ENCODE measurements at places on chromosomes 4 and X.

DNA sequence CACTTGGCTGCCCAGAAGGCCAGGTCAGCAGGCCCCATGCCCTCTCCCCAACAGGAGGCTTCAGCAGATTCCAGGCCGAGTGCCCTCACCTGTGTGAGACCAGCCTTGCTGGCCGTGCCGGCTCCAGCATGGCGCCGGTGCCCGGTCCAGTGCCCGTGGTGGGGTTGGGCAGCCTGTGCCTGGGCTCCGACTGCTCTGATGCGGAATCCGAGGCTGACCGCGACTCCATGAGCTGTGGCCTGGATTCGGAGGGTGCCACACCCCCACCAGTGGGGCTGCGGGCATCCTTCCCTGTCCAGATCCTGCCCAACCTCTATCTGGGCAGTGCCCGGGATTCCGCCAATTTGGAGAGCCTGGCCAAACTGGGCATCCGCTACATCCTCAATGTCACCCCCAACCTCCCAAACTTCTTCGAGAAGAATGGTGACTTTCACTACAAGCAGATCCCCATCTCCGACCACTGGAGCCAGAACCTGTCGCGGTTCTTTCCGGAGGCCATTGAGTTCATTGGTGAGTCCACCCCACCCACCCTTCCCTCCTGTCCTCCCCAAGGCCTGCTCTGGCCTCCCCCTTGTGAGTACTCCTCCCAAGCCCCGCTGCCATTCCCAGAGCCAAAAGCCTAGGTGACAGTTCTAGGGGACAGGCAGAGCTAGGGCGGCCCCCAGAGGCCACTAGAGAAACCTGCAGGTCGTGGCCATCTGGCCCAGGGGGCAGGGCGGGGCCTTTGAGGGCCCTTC, 2.3 kb downstream of the DUSP9 start:
- DNase-seq: peak; percentile 59

GRCh38 chr4:176404621-176405020, 84.9 kb downstream of the SPCS3 start:
- no peak for DNase-seq

DNA sequence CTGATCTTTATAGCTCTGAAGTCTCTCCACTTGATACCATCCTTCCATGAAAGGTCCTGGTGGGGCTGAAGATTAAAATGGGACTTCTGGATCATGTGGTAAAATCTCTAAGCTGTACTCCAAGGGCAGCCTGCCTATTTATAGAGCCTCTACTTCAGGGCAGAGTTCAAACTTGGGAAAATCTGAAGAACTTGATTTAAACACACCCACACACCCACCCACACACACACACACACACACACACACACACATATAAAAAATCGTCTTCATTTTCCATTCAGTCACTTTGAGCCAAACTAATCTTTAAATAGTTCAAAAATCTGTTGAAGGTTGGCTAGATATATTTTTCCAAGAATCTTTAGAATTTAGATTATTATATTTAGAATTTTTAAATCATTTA, 234.9 kb upstream of the GPC4 start:
- DNase-seq: no peak

DNA sequence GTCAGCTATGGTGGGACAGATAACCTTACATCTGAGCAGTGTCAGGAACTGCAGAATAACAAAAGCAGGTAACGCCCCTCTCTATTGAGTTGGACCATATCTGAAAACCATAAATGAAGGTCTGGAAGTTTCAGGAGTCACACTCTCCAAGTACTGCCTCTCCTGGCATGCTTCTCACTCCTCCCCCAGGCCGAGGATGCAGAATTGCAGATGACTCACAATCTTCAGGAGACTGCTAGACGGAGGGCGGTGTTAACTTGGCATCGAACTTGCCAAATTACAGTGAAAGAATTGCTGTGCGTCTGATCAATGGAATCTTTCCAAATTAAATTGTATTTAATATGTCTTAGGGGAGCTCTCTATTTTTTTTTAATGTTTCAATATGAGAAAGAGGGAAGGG, 67.1 kb upstream of the TRIM2 start:
- DNase-seq: no peak

DNA sequence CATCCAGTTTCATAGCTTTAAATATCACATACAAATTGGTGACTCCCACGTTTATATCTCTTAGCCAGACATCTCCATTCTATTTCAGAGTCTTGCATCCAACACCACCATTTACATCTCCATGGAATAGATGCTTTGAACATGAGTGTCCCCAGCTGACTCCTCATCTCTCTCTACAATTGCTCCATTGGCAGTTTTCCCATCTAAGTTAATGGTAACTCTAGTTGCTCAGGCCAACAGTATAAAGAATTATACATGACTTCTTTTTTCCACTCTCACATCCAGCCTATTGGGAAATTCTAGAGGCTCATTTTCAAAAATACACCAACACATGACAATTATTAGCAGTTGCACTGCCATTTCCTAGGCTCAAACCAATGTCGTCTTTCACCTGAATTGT, 388.2 kb downstream of the STIM2 start:
- no peak for DNase-seq

GRCh38 chr4:71415491-71415890, 76.7 kb downstream of the SLC4A4 start:
- no peak for DNase-seq

DNA sequence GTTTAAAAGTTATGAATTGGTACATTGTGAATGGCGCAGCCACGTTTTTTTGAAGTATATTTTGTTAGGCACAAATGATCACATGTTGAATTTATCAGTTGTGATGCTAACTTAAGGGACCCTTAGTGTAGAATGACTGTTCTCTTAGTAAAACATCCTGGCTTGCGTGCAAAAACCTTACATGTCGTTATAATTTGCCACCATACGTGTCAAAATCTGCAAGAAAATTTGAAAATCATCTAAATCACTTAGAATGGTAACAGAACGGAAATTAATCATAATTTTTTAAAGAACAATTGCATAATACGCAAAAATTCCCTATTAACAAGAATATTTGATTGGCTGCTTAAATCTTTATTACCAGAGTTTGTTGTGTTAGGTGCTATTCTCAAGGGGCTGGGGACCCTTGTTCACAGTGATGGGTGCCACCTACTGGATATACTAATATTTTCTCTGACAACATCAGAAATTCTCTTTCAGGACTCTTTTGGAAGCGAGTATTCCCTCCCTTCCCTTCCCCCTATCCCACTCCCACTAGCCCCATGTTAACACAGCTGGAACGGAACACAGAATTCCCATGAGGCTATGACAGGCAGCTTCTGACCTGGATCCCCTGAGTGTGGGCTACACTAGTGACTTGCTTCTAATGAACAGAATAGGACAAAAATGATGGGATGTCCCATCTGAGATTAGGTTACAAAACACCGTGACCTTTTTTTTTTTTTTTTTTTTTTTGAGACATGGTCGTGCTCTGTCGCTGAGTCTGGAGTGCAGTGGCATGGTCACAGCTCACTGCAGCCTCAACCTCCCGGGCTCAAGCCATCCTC, 71.8 kb downstream of the SUPT20HL2 start:
- DNase-seq: no peak

DNA sequence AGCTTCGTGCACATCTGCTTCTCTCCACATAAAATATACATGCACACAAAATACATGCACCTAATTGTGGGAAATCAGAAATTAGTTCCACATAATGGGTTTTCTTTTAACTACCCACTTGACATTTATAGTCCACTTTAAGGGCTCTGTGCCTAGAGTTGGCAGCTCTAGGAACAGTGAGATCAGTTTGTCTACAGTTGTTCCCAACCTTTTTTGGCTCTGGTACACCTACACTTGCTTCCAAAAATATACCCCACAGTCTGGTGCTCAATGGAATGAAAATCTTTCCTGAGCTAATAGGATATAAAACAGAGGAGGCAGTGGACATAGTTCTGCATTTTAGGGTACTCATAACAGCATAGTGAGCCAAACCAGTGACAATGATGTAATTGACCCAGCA, 36.1 kb downstream of the HDAC8 start:
- no peak for DNase-seq

DNA sequence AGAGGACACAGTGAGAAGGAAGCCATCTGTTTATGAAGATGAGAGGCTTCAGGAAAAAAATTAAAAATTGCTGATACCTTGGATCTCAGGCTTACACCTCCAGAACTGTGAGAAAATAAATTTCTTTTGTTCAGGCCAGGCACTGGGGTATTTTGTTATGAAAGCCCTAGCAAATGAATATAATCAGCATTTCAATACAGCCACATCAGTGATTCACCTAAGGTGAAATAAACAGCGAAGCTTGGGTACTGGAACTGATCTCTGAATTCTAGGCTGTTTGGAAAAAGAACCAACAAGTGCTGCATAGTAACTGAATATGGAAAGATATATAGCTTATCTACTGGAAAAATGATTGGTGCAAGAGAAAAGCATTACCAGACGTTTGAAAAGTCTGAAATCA, 88.5 kb downstream of the PDS5A start:
- no peak for DNase-seq

DNA sequence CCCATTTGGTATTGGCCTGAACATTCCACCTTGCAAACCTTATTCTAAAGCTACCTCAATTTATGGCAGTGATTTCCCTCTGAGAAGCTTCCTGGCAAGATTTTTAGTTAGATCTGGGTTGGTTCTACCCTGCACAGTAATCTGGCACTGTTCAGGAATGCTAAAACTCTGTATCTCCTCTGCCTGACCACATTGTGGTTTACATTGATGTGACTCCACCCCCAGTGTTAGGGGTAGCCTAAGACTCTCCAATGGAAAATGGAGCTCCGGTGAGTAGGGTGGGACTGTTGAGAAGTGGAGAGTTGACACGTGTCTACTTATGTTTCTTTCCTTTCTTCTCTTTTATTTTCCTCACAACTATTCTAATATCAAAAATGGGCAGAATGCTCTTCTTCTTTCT, 45.4 kb downstream of the BMPR1B start:
- no peak for DNase-seq

- peak; percentile 39 for DNase-seq
Measured at GRCh38 chrX:71998836-71999509, 88.3 kb downstream of the NHSL2 start.

- no peak for DNase-seq
Measured at GRCh38 chrX:132692526-132692925, 203.7 kb upstream of the MBNL3 start.

DNA sequence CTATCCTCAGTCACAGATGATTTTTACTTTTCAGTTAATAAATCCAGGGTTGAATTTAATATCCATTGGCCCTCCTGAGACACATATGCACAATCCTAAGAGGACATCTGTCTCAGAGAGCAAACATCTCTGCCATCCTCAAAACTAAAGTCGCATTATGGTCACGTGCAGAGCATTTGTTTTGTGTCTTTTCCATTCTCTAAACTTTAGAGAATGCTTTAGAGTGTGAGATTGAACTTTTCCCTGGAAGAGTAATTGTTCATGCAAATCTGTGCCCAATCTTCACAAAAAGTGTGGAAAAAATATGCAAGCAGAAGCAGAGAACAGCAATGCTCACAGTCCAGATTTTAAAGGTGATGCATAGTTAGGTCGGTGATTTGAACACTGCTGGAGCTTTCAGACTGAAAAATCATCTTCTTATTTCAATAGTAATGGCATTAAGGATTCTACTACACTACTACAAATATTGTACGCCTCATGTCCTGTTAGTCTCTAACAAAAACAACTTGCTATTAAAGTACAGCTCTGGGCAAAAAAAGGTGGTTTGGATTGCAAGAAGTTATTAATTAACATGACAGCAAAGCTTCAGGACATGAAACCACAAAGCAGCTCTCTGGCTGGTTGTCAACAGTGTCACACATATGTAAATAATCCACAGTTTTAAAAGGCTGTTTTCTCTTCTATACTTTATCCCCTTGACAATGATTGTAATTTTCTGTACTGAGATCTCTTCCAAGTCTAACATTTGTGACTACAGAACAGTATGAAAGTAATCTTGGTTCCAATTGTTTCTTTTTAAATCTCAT, 19.9 kb downstream of the DCHS2 start:
- DNase-seq: no peak

- DNase-seq: no peak
Measured at GRCh38 chr4:150178161-150178560, 99.9 kb downstream of the DCLK2 start.

DNA sequence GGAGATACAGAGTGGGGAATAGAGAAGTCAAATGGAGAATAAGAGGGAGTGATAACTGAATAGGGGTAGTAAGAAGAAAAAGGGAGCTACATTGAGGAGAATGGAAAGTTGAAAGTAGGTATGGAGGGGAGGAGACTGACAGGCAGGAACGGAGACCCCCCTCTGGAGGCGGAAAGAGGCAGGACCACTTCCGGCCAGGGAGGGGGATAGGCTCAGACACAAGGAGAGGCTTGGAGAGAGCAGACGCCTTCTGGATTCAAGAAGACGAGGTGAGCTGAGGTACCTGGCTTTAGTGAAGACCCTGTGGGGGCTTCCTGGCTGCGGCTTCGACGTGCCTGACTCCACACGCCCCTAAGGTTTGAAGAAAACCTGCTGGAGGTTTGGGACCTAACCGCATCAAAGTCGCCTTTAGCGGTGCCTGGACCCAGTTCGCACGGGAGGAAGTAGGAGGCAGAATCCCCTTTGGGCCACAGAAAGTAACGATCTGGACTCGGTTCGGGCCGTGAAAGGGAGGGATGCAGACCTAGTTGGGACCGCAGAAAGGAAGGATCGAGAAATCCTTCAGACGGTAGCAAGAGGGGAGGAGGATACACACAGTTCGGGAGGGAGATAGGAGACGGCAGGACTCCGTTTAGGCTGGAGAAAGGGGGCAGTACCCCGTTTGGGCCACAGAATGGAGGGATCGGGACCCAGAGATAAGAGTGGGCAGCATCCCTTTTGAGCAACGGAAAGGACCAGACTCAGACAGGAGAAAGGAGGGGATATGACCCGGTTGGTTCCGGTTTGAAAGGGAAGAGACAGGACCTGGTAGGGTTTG, at the start of gene TRO:
TRO (plus strand) TSS at position 215 of the 817 bp plus-strand sequence. CDS start 1,423 bp downstream, outside the sequence.
- DNase-seq: peak; percentile 6

GRCh38 chr4:183738081-183738673, 79.1 kb downstream of the TRAPPC11 start:
- DNase-seq: no peak

- DNase-seq: no peak
Measured at GRCh38 chr4:38001927-38002326, 41.7 kb downstream of the PTTG2 start.

GRCh38 chrX:120260369-120260768, 9.8 kb downstream of the ZBTB33 start:
- DNase-seq: no peak

DNA sequence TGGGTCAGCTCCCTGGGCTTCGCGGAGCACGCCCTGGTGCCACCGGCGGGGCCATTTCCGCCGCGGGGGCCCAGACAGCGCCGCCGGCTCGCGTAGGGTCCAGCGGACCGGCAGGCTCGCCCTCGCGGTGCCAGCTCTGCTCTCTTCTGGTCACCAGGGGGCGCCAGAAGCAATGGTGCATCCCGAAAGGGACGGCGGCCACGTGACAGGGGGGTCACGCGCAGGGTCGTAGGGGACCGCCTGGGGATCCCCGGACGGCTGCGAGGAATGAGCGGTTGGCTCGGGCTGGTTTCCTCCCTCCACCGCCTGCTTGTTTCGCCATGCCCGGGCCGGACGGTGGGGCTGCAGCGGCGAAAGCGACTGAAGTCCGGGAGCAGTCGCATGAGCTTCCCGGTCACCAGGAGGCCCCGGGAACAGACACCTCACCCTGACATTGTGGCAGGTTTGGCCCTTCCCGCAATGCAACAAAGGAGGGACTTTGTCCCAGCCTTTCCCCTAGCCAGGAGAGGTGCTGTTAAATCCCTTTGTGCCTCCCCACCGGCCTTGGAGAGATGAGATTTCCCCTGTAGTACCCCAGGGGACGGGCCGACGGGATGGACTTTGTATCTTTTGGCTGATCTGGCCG, 15.8 kb downstream of the ZCCHC12 start:
- peak; percentile 81 for DNase-seq

Measured in stimulated activated CD4-positive, alpha-beta T cell treated with anti-CD3 and anti-CD28 coated beads, Interleukin-15, amount 100 ng/mL, for 24 hours (primary cell).